ENCODE measurements at places on chromosomes 4 and X.
A peak's percentile ranks its signal among the peaks of the same experiment; 100 is the strongest.

DNA sequence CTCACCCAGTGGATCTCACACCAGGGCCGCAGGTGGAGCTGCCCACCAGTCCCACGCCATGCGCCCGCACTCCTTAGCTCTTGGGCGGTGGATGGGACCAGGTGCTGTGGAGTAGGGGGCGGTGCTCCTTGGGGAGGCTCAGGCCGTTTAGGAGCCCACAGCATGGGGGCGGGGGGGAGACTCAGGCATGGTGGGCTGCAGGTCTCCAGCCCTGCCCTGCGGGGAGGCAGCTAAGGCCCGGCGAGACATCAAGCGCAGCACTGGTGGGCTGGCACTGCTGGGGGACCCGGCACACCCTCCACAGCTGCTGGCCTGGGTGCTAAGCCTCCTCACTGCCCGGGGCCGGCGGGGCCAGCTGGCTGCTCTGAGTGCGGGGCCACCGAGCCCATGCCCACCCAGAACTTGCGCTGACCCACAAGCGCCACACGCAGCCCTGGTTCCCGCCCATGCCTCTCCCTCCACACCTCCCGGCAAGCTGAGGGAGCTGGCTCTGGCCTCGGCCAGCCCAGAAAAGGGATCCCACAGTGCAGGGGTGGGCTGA is 312.9 kb upstream of the GIMD1 start:
- no peak for DNase-seq

- DNase-seq: no peak
These were observed 157.6 kb downstream of the RASL11B start for GRCh38 chr4:53019485-53020382.

DNA sequence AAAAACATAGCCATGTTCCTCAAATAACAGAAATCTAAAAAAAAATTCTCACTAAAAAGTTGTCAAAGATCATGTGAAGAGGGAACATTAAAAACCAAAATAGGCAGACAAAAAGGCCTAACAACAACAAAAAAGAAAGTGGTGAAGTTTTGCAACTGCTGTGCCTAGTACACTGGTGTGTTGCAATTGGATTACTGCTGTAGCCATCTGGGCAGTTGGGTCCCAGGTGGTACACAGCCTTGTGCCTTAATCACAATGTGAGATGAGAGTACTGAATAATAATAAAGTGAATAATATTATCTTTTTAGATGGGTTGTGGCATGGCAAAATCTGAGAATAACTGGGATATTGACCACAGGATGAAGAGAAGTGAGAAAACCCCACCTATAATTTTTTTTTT is 12.0 kb downstream of the C4orf54 start:
- DNase-seq: no peak

DNA sequence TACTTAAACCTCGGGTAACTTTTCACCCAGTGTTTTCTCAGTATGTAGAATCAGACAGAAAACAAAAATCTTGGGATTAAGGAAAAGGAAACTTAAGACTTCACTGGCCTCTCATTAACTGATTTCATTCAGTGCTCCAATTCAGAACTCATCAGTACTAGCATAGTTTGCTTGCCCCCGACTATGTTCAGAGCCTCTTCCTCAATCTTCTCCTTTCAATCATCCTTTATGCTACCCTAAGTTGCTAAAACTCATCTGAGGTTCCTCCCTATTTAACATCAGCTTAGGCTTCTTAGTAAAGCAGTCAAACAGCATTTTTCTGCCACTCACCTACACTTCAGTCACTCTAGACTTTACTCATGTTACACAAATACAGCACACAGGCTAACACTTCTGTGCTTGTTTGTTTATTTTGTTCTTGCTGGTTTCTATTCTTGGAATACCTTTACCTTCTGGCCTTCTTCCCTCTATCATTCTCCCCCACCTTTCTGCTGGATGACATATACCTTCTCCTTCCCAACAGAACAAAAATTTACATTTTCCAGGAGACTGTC is 163.0 kb upstream of the TLL1 start:
- DNase-seq: no peak

GRCh38 chr4:140343303-140343702 is 30.1 kb upstream of the SCOC start:
- no peak for DNase-seq

DNA sequence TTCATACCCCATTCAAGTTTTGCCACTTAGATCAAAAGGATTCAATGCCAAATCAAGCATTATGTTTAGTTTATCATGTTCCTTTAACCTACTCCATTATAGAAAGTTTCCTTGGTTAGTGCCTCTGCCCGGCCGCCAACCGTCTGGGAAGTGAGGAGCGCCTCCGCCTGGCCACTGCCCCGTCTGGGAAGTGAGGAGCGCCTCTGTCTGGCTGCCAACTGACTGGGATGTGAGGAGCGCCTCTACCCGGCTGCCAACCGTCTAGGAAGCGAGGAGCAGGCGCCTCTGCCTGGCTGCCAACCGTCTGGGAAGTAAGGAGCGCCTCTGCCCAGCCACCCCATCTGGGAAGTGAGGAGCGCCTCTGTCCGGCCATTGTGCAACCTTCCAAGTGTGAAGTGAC is 36.3 kb upstream of the PDGFRA start:
- no peak for DNase-seq

GRCh38 chr4:143375326-143376073 is 38.8 kb downstream of the GAB1 start:
- no peak for DNase-seq

DNA sequence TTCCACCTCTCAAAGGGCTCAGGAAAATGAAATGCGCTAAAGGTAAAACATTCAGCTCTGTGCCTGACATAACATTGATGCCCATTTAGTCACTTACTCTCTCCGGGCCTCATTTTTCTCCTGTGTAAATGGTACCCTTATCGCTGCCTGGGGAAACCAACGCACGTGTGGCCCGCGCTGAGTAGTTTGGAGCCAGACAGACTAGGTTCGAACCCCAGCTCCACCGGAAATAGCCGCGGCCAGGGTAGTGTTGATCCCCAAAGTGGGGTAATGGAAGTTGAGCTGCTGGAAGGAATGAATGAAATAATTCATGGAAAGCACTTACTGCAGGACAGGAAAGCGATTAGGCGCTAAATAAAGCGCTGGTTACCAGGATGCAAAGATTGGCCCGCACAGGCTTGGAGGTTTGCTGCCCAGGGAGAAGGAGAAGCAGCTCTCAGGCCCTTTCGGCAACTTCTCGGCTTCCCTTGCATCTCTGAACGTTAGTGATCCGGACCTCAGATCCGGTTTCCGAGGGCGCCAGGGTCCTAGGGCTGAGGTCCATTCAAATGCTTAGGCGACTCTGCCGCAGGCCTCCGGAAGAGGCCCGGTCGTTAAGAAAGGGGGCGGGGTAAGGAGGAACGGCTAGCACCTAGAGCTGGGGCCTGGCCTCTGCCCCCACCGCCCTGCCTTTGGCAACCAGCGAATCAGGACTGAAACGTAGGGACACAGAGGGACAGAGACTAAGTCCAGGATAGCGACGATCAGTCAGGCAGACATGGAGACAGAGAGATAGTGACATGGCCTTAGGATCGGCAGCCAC is 13.3 kb downstream of the NKX3-2 start:
- no peak for DNase-seq

- no peak for DNase-seq
These were observed 547.5 kb downstream of the SMARCA1 start for GRCh38 chrX:128975745-128976144.

GRCh38 chr4:159117968-159118367 is 15.1 kb downstream of the RAPGEF2 start:
- peak; percentile 9 for DNase-seq

DNA sequence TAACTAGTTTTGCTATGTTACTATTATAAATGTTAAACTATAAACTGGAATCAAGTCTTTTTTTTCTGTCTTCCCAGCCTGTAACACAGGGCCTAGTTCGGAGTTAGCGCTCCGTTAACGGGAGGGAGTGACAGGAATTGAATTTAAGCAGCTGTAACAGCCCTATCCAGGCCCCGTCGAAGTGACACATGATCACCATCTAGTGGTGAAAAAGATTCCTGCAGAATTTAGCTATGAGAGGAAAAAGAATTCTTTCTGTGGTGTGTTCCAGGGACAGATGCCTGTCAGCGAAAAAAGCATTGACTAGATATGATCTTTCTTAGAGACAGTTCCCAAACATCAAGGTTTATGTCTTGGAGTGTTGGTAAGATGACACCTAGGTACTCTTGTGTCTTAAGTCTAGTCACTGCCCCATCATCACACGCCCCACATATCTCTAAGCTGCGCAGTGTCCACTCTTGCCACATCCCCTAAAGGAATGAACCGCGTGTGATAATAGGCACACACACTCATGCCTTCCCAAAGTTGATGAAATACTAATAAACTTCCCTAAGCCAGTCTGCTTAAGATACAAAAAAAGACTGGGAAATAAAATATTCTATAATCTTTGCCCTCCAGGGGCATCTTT is 2.1 kb downstream of the GAB3 start:
- peak; percentile 65 for DNase-seq

GRCh38 chrX:97310373-97310772 is 426.7 kb downstream of the RPA4 start:
- no peak for DNase-seq

- no peak for DNase-seq
These were observed 13.6 kb upstream of the PTTG2 start for GRCh38 chr4:37946503-37947179.

GRCh38 chr4:87375719-87376291 is 15.2 kb downstream of the HSD17B11 start:
- peak; percentile 6 for DNase-seq

GRCh38 chr4:123390846-123391456 is 5.6 kb upstream of the SPRY1 start:
- DNase-seq: peak; percentile 10

- no peak for DNase-seq
These were observed 2.2 kb downstream of the FAT4 start for GRCh38 chr4:125316791-125317524.

DNA sequence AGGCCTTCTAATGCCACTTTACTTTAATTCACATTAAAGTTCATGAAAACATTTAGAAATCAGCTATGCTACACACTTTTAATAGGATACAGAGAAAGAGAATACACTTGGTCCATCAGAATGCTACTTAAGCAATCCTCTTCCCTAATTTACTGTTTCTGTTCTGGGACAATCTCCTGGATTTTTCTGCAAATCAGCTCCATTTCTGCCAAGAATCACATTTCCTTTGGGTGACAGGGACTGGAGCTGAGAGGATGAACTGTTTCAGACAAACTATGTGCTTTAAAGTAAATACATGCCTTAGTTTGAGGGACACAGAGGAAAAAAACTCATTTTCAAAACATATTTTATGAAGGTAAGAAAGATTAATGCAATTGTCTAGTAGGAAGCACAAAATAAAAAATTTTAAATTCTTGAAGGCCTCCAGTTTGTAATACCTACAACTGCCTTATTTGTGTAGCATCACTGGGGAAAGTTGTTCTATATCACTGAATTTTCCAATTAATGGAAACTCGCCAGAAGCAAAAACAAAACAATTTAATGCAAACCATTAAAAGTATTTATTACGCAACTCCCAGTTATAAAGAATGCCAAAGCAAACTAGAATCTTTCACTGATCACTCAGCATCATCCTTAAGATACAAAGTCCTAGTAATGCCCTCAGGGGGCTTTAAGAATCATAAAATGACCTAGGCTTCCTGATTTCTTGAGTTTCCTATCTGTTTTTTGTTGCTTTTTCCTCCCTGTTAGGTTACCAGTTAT is 36.3 kb downstream of the BCLAF3 start:
- no peak for DNase-seq
